ENCODE measurements at places on chromosomes 2 and 18. TPM values are rescaled to one million over a fixed set of nuclear protein-coding genes. Genes with fewer than 3 reads are reported as not detected.

The RAB6C gene
- not detected for total RNA-seq

The ABCB6 gene
- total RNA-seq: 13.1 TPM

The ACMSD gene
- total RNA-seq: not detected

GRCh38 chr2:64329848-64330247, 124.1 kb upstream of the LGALSL start:
- DNase-seq: no peak

GRCh38 chr2:150599889-150600288, 112.4 kb upstream of the RND3 start:
- no peak for DNase-seq

The AQP12B gene
- total RNA-seq: not detected

DNA sequence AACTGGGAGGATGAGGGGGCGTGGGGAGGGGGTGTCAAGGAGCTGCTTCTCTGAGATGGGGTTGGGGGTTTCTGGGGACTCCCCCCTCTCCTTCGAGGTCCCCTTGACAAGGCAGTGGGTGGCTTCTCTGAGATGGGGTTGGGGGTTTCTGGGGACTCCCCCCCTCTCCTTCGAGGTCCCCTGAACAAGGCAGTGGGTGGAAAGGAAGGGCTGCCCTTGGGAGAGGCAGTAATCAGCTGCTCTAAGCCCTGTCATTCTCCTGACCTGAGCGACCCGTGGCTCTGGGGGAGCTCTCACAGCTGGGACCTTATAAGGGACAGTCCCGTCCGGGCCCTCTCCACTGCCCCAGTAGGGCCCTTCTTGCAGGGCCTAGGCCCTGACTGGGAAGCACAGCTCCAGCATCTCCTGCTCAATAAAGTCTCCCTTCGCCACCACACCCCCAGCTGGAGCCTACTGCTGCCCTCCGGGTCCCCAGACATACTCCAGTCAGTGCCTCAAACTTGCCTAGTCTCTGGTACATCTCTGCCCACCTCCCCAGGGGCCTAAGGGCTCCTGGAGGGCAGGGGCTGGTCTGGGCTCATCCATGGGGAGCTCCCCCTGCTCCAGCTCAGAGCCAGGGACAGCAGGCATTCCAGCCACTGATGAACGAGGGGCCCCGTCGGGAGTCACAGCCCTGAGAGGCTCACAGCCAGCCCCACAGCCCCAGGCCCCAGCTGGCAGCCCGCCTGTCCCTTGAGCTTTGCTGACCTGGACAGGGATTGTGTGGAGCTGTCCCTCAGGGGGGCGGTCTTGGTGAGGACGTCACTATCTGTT, 2.8 kb downstream of the GAREM2 start:
- DNase-seq: no peak

DNA sequence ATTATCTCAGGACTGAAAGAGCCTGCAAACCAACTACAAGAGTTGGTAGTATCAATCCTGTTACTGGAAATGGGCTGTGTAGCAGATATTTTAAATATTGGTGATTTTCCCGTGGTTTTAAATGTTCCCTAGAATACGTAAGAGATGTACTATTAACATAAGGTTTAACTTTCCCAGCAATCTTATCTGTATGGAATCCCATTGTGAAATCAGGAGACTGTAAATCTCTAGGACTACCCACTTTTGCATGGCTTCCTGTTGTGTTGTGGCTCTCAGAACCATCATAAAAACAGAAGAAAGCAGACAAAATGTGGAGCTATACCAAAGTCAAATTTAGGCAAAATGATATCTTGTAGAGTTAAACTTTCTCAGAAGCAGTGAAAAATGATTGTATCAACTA, 641.5 kb upstream of the SETBP1 start:
- DNase-seq: no peak

The RESP18 gene
- total RNA-seq: not detected

GRCh38 chr2:236935631-236936445, 149.9 kb upstream of the COPS8 start:
- DNase-seq: no peak

- no peak for DNase-seq
Observed at GRCh38 chr18:32126538-32126937, 34.9 kb downstream of the RNF138 start.

GRCh38 chr2:139369423-139370409, 589.5 kb upstream of the NXPH2 start:
- DNase-seq: no peak

DNA sequence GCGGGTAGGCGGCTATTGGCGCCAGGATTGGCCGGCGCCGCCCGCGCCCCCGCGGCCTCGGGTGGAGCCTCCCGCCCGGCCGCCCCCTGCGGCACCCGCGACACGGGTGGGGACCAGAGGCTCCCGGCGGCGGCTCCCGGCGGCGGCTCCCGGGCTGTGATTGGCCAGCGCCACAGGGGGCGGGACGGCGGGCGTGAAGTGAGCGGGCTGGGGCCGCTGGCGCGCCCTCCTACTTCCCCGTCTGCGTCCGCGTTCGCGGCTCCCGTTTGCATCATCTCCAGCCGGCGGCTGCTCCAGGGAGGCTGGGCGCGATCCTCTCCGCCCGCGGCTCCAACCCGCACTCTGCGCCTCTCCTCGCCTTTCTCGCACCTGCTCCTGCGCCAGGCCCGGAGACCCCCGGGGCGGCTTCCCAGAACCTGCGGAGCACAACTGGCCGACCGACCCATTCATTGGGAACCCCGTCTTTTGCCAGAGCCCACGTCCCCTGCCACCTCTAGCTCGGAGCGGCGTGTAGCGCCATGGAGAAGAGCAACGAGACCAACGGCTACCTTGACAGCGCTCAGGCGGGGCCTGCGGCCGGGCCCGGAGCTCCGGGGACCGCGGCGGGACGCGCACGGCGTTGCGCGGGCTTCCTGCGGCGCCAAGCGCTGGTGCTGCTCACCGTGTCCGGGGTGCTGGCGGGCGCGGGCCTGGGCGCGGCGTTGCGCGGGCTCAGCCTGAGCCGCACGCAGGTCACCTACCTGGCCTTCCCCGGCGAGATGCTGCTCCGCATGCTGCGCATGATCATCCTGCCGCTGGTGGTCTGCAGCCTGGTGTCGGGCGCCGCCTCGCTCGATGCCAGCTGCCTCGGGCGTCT, at the start of gene SLC1A4:
Gene SLC1A4, plus strand, starts transcription at position 274 of the 856 bp plus-strand sequence. Its CDS starts 245 bp downstream, at position 519.
- peak; percentile 93 for DNase-seq

GRCh38 chr2:142892715-142893114, 15.3 kb downstream of the KYNU start:
- no peak for DNase-seq

- no peak for DNase-seq
Observed at GRCh38 chr2:109376796-109377495, 236.8 kb downstream of the SEPTIN10 start.

- DNase-seq: no peak
Observed at GRCh38 chr2:53442093-53442492, 325.5 kb upstream of the CHAC2 start.

DNA sequence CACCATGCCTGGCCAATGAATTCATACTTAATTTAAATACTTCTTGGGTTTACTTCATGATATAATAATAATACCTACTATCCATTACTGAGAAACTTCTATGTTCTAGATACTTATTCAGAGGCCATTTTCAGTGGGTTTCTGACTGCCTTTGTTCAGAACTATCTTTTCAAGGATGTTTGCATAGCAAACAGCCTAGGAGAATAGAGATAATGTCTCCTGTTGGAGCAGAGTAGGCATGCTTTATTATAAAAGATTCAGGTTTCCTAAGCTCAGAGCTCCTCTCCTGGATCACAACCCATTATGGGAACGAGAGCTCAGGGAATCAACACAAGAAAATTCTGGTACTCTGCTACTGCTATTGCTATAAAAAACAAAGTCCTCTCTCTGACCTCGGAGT, 11.1 kb downstream of the FASTKD1 start:
- DNase-seq: no peak

The TYMS gene
- total RNA-seq: 306 TPM

DNA sequence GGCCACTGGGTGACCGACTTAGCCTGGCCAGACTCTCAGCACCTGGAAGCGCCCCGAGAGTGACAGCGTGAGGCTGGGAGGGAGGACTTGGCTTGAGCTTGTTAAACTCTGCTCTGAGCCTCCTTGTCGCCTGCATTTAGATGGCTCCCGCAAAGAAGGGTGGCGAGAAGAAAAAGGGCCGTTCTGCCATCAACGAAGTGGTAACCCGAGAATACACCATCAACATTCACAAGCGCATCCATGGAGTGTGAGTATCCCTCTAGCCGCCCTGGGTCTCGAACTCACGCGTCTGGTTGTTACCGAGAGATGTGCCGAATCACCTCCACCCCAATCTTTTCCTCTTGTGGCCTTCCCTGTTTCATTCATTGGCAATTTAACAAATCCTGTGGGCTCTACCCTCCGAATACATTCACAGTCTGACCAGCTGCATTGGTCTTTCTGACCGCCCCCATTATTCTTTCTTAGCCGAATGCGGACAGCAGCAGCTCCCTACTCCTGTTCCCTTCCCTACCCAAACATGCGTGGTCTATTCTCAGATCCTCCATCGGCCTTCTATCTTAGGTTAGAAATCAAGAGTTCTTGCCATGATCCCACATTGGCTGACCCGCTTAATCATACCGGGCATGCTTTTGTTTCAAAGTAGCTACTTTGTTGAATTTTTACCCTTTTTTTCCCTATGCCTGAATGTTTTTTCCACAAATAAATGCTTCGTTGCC, 631 bp downstream of the RPL31 start:
- no peak for DNase-seq

GRCh38 chr2:100539221-100539620, 23.6 kb upstream of the PDCL3 start:
- DNase-seq: no peak

DNA sequence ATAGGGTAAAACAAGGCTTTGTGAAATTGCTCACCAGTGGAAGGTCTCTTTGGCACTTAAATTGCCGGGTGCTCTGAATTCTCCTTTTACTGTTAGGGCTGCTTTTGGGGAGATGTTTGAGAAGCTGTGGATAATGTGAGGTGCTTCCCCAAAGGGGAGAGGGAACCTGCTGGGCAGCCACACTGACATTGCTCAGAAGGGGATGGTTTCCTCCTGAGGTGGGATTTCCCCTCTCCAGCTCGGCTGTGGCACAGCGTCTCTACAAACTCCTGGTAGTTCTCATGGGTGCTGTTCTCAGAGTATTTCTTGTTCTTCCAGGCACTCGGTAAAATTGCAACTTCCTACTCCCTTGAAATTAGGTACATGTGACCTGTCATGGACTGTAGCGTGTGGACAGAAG, 124.2 kb downstream of the LPIN1 start:
- no peak for DNase-seq

The TRIM54 gene
- 0.19 TPM for total RNA-seq

DNA sequence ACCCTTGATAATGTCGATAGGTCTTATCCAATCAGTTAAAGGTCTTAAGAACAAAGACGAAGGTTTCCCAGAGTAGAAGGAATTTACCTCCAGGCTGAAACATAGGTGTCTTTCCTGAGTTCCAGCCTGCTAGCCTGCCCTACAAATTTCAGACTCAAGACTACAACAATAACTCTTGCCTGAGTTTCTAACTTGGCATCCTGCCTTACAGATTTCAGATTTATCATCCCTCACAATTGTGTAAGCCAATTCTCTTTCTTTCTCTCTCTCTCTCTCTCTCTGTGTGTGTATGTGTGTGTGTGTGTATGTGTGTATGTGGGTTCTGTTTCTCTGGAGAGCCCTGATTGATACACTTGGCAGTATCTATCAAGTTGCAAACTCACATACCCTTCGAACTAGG, 37.2 kb upstream of the B4GALT6 start:
- no peak for DNase-seq

The RHBDD1 gene
- 44.9 TPM for total RNA-seq

DNA sequence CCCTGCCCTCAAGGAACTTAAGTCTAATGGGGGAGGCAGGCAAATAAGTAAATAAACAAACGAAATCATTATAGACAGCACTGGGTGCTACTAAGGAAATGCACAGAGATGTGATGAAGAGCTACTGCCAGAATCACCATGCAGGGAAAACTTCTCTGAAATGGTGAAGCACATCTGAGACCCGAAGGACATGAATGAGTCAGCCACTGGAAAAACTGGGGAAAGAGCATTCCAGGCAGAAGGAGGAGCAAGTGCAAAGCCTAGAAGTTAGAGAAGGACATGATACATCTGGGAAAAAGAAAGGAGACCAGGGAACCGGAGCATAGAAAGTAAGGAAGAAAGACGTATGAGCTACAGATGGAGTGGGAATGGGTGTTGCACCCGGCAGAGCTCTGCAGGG, 56.8 kb downstream of the TGFA start:
- no peak for DNase-seq

The CNDP1 gene
- total RNA-seq: not detected

The PCARE gene
- total RNA-seq: not detected

DNA sequence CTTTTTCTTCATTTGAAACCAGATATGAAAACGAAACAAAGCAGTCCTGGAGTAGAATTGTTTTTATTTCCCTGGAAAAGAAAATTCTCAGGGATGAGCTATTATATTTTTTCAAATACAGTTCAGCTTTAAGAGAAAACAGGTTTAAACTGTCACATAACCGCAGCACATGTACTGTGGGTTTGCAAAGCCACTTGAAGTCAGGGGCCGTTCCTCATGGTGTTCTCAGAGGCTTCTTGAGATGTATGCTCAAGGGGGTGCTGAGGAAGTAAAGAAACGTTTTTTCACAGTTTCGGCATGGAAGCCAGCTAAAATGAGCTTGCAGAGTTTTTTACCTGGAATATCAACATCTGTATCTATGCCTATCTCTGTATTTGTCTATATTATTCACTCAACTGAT, 225.3 kb downstream of the MC4R start:
- DNase-seq: no peak

The EN1 gene
- total RNA-seq: not detected

DNA sequence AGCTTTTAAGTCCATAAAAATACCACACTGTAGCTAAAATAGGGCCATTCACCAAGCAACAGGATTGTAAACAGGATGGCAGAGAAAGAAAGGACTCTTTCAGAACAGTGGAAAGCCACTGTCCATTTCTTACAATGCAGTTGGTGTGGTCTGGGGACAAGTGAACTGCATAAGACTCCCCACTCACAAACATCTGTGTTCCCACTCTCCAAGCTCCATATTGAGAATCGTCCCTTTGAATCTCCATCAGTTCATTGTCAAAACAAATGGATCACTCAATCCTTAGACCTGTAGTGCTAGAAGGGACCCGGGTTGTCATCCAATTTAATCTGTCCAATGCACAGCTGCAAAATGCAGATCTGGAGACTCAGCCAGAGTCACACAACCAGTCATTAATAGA, 347.4 kb upstream of the KLHL29 start:
- DNase-seq: no peak

DNA sequence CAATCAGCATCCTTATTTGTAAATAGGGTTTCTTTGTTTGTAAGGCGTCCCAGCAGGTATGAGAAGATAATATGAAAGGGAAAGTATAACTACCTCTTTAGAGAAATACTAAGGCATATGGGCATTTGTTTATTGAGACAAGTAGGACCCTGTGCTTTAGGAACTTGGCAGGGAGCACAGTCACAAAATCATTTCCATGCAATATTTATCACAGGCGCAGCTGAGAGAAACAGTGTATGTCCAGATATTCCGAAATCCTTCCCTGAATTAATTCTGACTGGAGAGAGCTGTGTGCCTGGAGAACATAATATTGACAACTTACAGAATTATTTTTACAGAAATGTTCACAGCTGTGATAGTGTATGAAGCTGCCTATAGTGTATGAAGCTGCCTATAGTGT, 416.7 kb downstream of the THSD7B start:
- DNase-seq: no peak

The C2orf80 gene
- total RNA-seq: not detected

Data from activated naive CD8-positive, alpha-beta T cell treated with anti-CD3 and anti-CD28 coated beads, Interleukin-2, amount 10 ng/mL, durations not matched to agents 7 days and 5 days (primary cell).